ENCODE measurements at places on chromosomes 1 and 21.

DNA sequence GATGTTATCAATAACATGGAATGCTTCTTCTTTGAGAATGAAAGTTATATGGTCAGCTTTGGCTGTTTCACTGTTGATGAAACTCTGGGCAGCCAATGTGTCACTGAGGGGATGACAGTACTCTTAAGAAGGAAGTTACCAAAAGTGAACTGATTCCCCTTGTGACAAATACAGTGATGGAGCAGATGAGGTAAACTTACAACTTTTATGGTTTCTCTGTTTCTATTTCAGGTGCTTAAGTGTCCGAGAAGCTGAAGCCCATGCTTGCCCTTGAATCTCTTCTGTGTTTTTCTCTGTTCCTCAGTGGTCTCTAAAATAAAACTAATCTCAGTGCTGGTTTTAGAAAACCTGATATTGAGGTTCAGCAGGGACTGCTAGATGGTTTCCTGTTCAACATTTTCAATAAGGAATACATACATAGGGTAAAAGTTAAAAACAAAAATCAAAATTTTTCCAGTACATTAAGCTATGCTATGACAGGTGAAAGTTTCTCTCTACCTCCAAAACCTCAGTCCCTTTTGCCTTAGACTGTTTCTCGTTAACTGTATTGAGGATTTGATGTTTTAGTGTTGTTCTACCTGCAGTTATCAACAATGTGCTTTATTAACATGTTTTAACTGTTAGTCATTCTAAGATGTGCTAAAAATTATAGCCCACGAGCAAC, 454.4 kb upstream of the ADGRL4 start:
- DNase-seq: no peak

DNA sequence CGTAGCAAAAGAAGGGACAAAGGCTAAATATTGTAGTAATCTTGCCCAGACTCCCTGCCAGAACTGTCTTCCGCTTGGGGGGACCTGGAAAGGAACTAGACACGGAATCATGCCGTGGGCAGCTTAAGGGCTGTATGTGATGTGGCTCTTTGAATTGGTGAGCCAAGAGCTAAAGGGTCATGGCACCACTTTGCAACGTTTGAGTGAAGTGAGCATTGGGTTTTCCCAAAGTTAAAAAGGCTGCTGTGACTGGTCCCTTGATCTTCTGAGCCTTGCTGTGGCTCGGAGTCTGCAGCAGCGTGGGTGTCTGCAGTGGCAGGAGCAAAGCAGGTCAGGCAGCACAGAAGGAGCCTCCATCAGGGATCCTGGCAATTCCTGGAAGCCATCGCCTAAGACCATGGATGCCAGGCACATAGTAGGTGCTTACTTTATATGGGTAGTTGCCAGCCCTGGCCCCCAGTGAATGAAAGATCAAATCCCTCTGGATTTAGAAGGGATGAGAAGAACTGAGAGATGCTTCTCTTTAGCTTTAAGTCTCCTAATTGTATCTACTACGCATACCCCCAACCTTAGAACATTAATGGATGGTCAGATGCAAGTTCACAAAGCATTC, 1.8 kb downstream of the SMYD2 start:
- no peak for DNase-seq

DNA sequence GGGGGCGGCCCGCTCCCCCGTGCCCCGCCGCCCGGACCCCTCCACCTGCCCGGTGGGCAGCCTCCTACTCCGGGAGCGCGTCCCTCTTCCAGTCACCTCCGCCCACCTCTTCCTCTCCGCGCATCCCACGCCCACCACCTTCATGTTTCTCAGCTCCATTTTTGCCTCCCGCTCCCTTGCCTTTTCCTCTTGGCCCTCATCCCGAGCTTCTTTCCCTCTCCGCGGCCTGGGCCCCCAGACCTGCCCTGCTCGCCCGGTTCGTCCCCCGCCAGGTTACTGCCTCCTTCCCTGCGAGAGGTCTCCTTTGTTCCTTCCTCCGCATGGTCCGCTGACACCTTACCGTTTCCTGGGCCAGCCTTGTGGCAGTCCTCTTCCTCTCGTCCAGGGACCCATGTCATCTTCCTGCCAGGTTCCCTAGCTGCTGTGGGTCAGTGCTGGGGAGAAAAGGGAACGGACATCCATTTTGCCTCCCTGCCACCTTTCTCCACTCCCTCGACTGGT, 563 bp downstream of the QSOX1 start:
- no peak for DNase-seq

GRCh38 chr1:29939079-29939478, 702.8 kb downstream of the PTPRU start:
- DNase-seq: no peak

- no peak for DNase-seq
These were observed 24.7 kb upstream of the MYCL start for GRCh38 chr1:39926343-39926793.

- DNase-seq: no peak
These were observed 12.2 kb downstream of the SPATA46 start for GRCh38 chr1:162364498-162364897.

DNA sequence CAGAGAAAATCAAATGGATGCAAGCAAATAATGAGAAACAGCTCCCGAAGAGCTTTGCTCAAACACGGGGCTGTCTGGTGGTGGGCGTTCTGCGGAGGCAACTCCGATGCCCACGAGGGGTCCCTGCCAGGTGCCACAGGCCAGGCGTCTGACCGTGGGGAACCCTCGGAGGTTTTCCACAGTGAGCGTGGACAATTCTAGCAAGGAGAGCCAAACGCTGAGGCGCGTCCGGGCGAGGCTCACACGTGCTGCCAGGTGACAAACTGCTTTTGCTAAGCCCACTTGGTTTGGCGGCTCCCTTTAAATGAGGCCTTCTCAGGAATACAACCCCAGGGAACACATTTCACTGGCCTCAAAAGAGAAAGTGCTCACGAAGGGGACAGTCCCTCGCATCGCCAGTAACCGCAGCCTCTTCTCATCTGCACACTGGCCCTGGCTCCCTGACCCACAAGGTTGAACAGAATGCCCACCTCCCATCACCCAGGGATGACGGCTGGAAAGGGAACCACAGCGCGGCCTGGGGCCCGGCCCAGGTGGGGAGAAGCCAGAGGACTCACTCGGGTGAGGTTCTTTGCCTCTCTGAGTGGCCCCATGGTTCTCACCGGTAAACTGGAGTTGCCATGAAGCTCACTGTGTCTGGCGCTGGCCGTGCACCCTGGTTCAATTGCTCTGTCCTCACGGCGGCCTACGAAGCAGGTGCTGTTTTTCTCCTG, 97.4 kb downstream of the PRDM16 start:
- no peak for DNase-seq

DNA sequence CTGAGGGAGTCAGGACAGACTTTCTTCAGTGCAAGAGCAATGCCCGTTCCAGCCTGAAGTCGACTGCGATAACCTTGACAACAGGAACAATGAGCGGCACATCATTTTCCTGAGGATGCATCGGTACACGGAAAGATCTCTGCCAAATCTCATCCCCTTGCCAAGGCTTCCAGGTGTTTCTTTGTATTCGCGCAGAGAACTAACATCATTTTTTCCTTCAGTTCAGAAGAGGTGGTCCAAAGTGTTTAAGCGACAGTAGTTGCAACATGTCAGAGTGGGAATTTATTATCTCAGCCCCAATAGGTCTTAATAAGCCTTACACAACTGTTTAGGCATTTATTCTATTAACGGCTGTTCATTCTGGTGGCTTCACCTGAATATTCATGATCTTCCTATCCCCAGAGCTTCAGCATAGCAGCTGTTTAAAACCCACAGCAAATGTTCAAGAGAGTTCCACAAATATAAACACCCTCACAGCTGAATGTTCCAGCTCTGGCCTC, 129.7 kb upstream of the NFIA start:
- DNase-seq: no peak

DNA sequence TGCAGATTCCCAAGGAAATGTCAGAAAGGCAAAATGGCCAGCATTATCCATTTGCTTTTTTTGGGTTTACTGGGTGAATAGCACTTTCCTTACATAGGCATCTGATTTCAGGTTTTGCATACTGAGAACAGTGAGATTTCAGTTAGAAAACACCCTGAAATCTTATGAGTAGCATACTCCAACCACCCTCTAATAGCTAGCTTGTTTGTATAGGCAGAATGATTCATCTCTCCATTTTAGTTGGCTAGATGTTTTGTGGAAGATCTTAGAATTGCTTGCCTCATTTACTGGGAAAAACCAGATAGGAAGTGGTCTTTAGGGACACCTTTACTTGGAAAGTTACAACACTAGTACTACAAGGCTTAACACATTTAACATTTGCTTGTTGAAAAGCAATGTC, 10.4 kb downstream of the KYAT3 start:
- no peak for DNase-seq

GRCh38 chr1:184743062-184743756, 11.4 kb downstream of the EDEM3 start:
- no peak for DNase-seq

GRCh38 chr1:27527890-27528817, 38.2 kb upstream of the WASF2 start:
- no peak for DNase-seq

- DNase-seq: no peak
These were observed 7.0 kb downstream of the KCNA3 start for GRCh38 chr1:110667776-110668175.

GRCh38 chr1:219754767-219755166, 141.9 kb upstream of the ZC3H11B start:
- no peak for DNase-seq

DNA sequence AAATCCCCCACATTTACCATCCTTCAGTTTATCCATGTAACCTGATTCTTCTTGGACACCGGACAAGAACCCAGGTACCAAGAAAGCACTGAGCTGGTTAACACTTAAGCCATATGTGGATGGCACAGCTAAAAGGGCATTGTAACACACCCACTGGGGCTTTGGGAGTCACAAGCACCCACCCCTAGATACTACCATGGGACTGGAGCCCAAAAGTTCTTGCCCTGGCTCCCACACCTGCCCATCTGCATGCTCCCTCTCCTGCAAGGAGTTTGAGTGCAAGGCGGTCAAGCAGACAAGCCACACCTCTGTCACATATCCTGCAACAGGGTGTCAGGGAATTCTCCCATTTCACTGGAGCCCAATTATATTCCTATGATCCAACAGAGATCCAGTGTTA, 270.1 kb downstream of the USH2A start:
- no peak for DNase-seq

DNA sequence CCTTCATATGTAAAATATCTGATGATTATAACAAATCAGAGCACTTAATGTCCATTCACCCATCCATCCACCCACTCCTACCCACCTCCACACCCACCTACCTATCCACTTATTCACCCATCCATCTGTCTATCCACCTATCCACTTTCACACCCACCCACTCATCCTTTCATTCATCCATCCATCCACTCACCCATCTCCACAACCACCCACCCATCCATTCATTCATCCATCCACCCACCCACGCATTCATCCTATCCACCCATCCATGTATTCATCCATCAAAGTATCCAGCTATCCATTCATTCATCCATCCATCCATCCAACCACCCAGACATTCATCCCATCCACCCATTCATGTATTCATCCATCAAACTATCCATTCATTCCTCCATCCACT, 466.1 kb downstream of the AJAP1 start:
- no peak for DNase-seq

- no peak for DNase-seq
These were observed 43.9 kb downstream of the PARP1 start for GRCh38 chr1:226363801-226364513.

- no peak for DNase-seq
These were observed 577.4 kb downstream of the PTBP2 start for GRCh38 chr1:97298966-97299365.

GRCh38 chr1:110282395-110282794, 56.8 kb upstream of the RBM15 start:
- DNase-seq: no peak

DNA sequence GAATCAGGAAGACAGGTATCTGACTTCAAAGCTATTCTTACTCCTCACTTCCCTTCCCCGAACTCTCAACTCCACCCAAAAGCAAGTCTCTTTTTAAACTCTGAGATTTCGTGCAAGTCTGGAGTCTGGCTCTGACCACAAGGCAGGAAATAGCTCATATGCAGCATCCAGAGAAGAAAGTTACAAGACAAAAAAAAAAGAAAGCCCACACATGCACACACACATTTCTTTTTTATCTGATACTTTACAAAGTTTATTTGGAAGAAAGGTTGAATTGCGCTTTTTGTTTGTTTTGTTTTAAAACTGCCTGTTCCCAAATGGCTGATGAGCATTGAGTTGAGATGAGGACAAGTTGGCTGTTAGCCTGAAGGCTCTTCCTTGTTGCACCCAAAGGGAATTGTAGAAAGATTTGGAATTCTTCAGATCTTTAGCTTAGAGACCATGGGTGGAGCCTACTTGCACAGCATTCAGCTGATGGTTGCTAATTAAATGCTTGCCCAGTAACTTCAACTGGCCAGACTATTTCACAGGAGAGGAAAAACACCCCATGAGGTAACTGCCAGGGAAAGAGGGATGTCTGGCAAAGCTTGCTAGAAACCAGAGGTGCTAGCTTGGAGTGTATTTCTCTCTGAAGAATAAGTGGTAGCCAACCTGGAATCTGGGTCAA, 490.3 kb downstream of the TTLL7 start:
- DNase-seq: peak; percentile 21

- DNase-seq: no peak
These were observed 74.7 kb upstream of the OLFM3 start for GRCh38 chr1:102071451-102071850.

DNA sequence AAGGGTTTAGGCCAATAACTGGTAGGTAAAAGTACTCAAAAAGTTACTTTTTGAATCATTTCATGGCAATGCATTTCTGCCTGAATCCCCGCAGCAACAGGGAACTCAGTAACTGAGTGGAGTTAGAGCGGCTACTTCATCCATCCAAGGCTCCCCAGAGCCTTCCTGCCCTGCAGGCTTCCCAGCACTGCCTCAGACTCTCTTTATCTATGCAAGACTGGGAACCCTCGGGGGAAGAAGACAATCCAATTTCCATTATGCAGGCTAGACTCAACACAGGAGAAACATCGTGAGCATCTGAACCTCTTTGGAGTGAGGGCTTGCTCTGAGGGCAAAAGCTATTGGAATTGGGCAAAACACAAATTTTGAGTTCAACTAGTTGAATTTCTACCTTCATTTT, 23.1 kb downstream of the ZMYND12 start:
- no peak for DNase-seq

GRCh38 chr1:24294228-24294672, 24.9 kb upstream of the GRHL3 start:
- DNase-seq: no peak

DNA sequence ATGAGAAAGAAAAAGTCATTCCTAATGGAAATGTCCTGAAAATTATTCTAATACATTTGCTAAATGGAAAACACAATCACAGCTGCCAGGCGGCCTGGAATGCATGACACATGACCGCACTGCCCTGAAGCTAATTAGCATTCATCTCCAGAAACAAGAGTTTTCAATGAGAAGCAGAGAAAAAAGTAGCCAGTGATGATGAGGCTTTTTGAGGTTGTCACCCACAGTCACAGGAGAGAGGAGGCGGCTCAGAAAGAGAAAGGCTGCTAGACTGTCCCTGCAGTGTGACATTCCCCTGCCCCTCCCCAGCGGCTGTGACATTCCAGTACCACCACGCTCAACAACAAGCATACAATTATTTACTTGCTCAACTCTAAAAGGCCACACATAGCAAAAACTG, 122.9 kb upstream of the KRTAP19-8 start:
- no peak for DNase-seq

All from KG1 (cell line).